GM19239 (cell line): ENCODE measurements at places on chromosomes 6 and 20.

DNA sequence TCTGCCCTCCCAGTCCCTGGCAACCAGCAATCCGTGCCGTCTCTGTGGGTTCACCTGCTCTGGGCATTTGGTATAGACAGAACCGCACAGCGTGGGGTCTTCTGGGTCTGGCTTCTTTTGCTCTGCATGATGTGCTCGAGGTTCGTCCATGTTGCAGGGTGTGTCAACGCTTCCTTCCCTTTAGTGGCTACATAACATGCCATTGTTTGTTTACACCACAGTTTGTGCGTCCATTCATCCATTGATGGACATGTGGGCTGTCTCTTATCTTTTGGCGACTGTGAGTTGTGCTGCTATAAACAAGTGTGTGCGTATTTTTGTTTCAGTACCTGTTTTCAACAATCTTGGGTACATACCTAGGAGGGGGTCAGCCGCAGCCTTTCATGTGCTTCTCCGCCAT lies 149.5 kb upstream of the RPS6KA2 start:
- DNase-seq, result no peak

DNA sequence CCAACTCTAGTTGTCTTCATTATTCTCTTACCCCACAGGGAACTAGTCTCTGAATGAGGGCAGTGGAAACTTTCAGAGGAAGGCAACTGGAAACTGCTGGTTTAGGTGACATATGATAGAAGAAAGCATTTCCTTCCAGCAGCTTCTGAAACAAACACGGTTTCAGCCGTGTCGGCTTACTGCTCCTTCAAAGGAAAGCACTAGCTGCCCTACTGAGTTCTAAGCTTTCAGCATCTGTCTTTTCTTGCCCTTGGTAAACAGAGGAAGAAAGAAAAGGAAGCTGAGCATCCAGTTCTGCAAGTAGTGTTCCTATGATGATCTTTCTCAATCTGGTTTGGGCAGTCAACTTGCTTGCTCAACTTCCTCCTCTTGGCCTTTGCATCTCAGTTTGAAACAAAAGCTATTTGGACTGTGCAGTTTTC lies 117.5 kb upstream of the CEP85L start:
- no peak for DNase-seq

DNA sequence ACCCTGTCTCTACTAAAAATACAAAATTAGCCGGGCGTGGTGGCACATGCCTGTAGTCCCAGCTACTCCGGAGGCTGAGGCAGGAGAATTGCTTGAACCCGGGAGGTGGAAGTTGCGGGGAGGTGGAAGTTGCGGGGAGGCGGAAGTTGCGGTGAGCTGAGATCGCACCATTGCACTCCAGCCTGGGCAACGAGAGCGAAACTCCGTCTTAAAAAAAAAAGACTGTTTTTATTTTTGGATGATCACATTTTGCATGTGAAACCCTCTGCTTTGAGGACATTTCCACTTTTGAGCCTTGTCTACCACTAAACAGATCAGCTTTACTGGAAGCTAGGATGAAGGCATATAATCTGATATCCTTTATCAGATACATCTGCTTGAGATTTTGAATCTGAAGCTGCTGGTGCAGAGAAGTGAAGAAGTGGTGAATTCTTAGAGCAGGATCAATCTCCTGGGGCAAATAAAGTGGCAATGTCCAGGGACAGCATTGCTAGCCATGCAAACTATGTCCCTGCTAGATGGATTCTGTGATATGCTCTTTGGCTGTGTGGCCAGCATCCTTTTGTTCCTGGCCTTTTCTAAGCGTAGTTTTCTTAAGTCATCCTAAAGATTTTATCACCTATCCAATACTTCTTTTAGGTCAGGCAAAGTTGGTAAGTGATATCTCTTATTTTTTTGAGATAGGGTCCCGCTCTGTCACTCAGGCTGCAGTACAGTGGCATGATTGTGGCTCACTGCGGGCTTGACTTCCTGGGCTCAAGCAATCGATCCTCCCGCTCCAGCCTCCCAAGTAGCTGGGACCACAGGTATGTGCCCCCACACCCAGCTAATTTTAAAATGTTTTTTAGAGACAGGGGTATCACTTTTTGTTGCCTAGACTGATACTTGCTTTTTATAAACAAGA lies 23.3 kb downstream of the RBL1 start:
- DNase-seq, result peak; percentile 8

DNA sequence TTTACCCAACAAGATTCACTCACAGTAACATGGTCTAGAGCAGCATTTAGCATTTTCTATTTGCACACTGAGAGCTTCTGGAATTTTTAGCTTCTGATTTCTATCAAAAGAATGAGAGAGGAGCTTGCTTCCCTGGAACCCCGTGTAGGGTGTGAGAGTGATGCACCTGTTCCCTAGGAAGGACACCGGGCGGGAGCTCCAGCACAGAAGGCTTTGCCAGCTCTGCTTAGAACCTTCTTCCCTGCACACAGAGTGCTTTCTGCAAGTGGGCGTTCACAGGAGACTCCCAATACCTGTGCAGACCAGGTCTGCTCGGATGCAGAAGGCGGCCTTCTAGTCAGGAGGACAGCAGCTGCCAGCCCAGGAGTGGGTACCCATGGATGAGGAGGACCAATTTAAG lies 217.3 kb downstream of the TBXT start:
- no peak for DNase-seq

DNA sequence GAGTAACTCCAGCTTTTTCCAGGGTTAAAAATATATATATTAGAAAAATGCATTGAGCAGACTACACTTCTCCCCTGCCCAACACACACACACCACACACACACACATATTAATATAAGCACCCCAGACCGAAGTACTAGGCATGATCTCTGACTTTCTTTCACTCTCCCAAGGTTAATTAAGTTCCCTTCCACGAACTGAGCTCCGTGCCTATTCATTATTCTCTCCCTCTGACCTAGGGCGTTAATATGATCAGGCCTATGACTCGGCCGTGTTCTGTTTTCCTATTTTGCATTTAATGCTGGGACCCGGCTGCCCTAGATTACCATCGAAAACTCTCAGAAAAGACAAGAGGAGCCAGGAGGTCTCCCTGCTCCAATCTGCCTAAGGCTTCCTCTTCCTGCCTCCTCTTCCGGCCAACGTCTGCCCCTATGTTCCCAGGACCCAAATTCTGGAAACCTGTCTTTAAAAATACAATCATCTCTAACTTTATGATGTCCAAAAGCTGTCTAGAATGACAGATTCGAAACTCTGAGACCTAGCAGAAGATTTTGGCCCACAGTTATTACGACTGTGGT lies 6.1 kb upstream of the POU3F2 start:
- DNase-seq, result no peak

GRCh38 chr6:153852481-153852880 lies 186.6 kb upstream of the OPRM1 start:
- DNase-seq, result no peak

- no peak for DNase-seq
These were observed 11.4 kb upstream of the MDFI start for GRCh38 chr6:41626917-41627316.

- DNase-seq, result no peak
These were observed 125.3 kb upstream of the B3GAT2 start for GRCh38 chr6:71082033-71082650.

- DNase-seq, result no peak
These were observed 130.0 kb upstream of the KCNK16 start for GRCh38 chr6:39452306-39453145.

DNA sequence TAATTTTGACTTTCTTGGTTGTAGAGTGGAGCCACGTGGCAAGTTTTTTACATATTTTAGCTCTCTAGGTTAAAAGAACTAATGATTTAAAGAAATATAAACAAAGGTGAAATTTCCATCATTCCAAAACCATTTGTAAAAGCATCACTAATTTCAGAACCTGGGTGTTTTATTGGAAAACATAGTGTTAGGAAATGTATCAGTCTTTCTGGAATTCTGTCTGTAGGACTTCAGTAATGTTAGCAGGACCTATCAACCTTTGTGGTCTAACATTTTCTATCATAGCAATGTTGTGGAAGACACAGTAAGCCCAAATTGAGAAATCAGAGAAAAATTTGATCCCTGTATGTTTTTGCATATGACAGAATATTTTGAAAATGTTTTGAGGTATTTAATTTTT lies 28.3 kb downstream of the L3MBTL3 start:
- DNase-seq, result no peak

DNA sequence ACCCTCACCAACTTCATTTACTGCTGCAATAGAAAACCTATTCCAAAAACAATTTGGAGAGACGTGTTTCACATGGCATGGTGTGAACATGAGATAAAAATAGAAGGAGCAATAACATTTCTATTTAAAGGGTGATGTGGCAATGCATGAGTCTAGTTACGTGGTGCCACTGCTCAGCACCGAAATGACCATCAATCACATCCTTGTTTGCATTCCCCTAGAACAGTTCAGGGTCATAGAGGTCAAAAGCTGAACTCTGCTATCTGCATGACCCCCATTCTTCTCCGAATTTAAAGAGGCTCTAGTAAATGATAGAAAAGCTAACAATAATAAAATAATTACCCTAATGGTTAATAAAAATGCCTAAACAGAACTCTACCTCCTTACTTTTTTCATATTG lies 29.5 kb downstream of the ROS1 start:
- no peak for DNase-seq
